Keratinocyte (primary cell): ENCODE measurements at places on chromosomes 4 and X. TPM values are rescaled to one million over a fixed set of nuclear protein-coding genes. Genes with fewer than 3 reads are reported as not detected.

GRCh38 chr4:17502756-17503155 lies 9.1 kb downstream of the QDPR start:
- peak overlapping the region; percentile 61 for H3K27ac ChIP-seq
- peaks cover 15% of the 10 kb centered on the region for H3K4me1 ChIP-seq
- peak; percentile 77 for DNase-seq
- H3K36me3 ChIP-seq = peaks cover 17% of the 10 kb centered on the region

DNA sequence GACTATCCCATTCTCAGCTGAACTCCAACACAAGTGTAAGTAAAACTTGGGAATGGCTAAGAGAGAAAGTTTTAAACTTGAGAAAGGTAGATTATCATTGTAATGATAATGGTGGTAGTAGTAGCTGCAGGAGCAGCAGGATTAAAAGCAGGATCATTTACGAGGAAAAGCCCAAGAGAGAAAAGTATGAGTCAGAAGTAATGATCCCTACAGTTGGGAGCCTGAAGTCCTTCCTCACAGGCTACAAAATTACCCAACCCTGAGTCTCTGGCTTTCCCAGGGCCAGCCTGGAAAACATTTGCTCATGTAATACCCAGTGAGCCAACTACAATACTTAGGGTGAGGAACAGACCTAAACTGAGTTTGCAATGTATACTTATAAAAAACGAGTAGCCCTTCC lies 4.4 kb upstream of the PRDM8 start:
- peaks cover 16% of the 10 kb centered on the region for H3K4me1 ChIP-seq
- peaks cover 21% of the 10 kb centered on the region for H3K27me3 ChIP-seq
- H3K27ac ChIP-seq = no peak overlapping the region
- no peak for DNase-seq
- H3K4me3 ChIP-seq = no peak overlapping the region

The NPY5R gene
- polyA plus RNA-seq = not detected in 3 replicates

DNA sequence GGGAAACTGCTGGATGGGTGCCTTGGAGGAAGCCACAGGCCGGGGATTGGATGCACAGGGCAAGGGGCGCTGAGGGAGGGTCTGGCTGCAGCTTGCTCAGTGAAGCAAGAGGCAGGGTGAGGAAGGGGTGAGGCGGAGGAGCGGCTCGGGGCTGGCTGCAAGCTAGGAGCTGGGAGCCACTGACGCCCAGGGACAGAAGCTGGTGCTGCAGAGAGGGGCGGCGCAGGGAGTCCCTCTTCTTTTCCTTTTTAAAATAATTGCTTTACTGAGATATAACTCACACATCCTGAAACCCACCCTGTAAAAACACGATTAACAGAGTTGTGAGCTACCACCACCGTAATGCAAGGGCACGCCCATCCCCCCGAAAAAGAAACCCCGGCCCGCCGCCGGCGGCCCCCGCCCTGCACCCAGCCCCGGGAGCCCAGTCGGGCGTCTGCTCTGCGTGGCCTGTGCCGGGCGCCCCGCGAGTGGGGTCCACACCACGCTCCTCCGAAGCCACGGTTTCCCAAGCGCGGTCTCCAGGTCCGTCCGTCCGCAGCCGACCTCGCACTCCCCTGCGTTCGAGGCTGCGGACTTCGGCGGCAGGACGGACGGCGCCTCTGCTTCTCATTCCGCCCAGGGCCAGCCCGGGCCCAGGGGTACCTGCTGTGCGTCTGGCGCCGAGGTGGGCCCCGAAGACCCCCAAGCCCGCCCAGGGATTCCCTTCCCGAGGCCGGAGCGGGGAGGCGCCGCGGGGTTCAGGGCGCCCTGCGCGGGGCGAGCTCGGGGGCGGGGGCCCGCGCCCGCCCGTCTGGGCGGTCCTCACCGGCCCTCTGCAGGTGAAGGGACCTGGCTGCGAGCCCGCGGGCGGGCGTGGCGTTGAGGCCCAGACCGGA lies 866 bp upstream of the UVSSA start:
- no peak for DNase-seq
- no peaks in the 10 kb centered on the region for H3K27me3 ChIP-seq
- H3K27ac ChIP-seq = peak overlapping the region; percentile 69
- H3K36me3 ChIP-seq = peaks cover 18% of the 10 kb centered on the region

- H3K4me3 ChIP-seq = no peak overlapping the region
- no peak overlapping the region for H3K27ac ChIP-seq
- H3K36me3 ChIP-seq = no peaks in the 10 kb centered on the region
- H3K4me1 ChIP-seq = no peaks in the 10 kb centered on the region
These were observed 1157.3 kb downstream of the PCDH7 start for GRCh38 chr4:31877429-31877828.

DNA sequence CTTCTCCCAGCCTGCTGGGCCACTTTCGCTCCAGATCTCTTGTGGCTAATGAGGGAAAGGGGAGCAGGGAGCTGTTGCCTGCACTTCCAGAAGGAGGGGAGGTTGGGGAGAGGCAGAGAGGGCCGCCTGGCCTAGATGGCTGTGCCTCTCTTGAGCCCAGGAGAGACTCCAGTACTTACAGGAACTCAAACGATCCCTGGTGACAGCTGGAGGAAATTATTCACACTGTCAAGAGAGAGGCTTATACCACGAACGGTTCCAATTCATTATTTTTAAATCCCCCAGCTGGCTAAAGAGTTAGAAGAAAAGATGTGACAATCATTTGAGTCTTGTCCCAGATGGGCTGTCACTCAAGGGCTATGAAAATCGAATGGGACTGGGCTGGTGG lies 96.1 kb downstream of the PHKA2 start:
- H3K4me1 ChIP-seq = peaks cover 18% of the 10 kb centered on the region
- no peak for DNase-seq
- H3K27ac ChIP-seq = no peak overlapping the region
- no peak overlapping the region for H3K4me3 ChIP-seq

GRCh38 chr4:142567199-142567598 lies 278.9 kb downstream of the INPP4B start:
- no peak overlapping the region for H3K4me3 ChIP-seq
- no peak for DNase-seq
- H3K27me3 ChIP-seq = no peaks in the 10 kb centered on the region
- H3K27ac ChIP-seq = no peak overlapping the region

DNA sequence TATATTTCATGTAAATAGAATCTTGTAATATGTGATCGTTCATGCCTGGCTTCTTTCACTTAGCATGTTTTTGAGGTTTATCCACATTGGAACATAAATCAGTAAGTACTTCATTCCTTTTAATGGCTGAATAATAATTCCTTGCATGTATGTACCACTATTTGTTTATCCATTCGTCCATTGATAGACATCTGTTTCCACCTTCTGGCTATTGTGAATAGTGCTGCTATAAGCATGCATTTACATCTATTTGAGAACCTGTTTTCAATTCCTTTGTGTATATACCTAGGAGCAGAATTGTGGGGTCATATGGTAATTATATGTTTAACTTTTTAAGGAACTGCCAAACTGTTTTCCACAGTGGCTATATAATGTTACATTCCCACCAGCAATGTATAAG lies 356.7 kb upstream of the DIPK2B start:
- H3K36me3 ChIP-seq = no peaks in the 10 kb centered on the region
- H3K27ac ChIP-seq = no peak overlapping the region
- no peaks in the 10 kb centered on the region for H3K4me1 ChIP-seq

GRCh38 chr4:83010522-83011318 lies at the start of gene LIN54:
Gene LIN54, minus strand, starts transcription at chr4:83010823. Its CDS starts 25,979 bp downstream, at chr4:82984844.
- peaks cover 13% of the 10 kb centered on the region for H3K4me1 ChIP-seq
- peak within 1 kb of the TSS; percentile 92 for H3K27ac ChIP-seq
- peak within 1 kb of the TSS; percentile 93 for H3K4me3 ChIP-seq
- DNase-seq = no peak
- H3K36me3 ChIP-seq = no peaks in the 10 kb centered on the region
- H3K27me3 ChIP-seq = no peaks in the 10 kb centered on the region

- no peak overlapping the region for H3K27ac ChIP-seq
- H3K4me3 ChIP-seq = no peak overlapping the region
- H3K36me3 ChIP-seq = no peaks in the 10 kb centered on the region
- no peaks in the 10 kb centered on the region for H3K27me3 ChIP-seq
These were observed 211.0 kb upstream of the ADGRL3 start for GRCh38 chr4:60989141-60989540.

The TCEAL5 gene
- not detected in 3 replicates for polyA plus RNA-seq

GRCh38 chrX:95945528-95945927 lies 739.1 kb upstream of the DIAPH2 start:
- H3K27me3 ChIP-seq = no peaks in the 10 kb centered on the region
- H3K27ac ChIP-seq = no peak overlapping the region
- no peaks in the 10 kb centered on the region for H3K36me3 ChIP-seq
- no peak overlapping the region for H3K4me3 ChIP-seq

The CSAG2 gene
- not detected in 3 replicates for polyA plus RNA-seq

DNA sequence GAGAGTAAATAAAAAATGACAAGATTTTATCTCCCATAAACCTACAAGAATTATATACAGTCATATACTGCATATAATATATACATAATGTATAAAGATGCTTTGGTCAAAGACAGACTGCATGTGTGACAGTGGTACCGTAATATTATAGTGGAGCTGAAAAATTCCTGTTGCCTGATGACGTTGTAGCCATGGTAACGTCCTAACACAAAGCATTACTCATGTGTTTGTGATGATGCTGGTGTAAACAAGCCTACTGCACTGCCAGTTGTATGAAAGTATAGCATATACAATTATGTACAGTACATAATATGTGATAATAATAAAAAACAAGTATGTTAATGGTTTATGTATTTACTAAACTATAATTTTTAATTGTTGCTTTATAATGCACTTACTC lies 245.2 kb upstream of the CENPE start:
- DNase-seq = no peak
- no peaks in the 10 kb centered on the region for H3K4me1 ChIP-seq
- no peak overlapping the region for H3K27ac ChIP-seq
- H3K4me3 ChIP-seq = no peak overlapping the region
- no peaks in the 10 kb centered on the region for H3K27me3 ChIP-seq

DNA sequence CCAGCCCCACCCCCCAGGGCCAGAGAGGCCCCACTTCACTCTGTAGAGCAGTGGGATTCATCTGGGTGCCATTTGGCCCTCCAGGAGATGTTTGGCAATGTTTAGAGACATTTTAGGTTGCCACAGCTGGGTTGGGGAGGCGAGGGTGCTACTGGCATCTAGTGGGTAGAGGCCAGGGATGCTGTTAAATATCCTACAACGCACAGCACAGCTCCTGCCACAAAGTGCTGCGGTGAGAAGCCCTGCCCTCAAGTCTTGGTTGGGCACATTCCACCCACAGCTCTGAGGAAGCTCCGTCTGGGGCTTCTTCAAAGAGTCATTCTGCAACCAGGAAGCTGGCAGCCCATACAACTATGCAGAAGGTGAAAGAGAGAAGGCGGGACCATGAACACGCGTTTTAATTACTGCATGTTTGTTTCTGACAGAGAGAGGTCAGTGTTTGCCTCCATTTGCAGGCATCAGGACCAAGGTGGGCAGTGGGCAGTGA lies 48.1 kb upstream of the FAM9C start:
- H3K4me1 ChIP-seq = peaks cover 10% of the 10 kb centered on the region
- no peak overlapping the region for H3K4me3 ChIP-seq
- no peak for DNase-seq

The SORCS2 gene
- polyA plus RNA-seq = 0.01 to 0.40 TPM (median 0.09 TPM) in 3 replicates
